ENCODE measurements at places on chromosomes 2 and 18. TPM values are rescaled to one million over a fixed set of nuclear protein-coding genes. Genes with fewer than 3 reads are reported as not detected.
A peak's percentile ranks its signal among the peaks of the same experiment; 100 is the strongest.

- DNase-seq: no peak
- H3K27ac ChIP-seq: peak overlapping the region; percentile 24
- H3K27me3 ChIP-seq: no peaks in the 10 kb centered on the region
- H3K4me1 ChIP-seq: no peaks in the 10 kb centered on the region
- no peak overlapping the region for H3K4me3 ChIP-seq
- no peaks in the 10 kb centered on the region for H3K36me3 ChIP-seq
Measured at GRCh38 chr18:45110577-45111501, 430.2 kb downstream of the SETBP1 start.

DNA sequence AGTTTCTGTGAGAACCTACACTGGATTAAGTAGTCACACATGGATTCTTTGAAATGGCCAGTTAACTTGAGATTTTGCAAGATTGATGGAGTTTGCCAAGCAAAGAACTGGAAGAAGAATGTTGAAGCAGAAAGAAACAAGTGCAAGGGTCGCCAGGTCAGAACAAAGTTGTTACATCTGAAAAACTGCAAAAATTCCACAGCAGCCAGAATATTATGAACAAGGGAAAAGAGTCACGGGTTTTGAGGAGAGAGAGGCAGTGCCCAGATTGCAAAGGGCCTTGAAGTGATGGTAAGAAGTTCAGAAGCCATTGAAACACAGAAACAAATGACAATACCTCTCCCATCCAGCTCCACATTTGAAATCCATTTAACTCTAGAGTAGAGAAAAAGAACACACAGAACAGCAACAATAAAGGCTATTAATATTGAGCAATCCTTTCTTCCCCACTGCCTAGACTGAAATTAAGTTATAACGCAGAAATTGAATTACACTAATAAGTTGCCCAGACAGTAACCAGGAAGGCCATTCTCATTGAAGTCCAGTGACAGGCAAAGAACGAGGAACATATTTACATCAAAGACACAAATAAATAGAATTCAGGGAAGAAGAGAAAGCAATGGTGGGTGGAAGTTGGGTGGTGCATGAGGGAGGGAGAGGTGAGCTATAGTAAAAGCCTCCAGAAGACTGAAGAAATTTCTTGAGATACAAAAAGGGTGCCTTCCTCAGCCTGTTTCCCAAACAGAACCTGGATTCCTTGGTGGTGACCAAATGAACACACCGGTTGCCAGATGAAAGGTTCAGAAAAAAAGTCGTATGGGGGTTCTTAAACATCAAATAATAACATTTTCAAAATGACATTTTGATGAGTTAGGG is 80.6 kb downstream of the ARHGAP15 start:
- H3K4me1 ChIP-seq: no peaks in the 10 kb centered on the region
- no peaks in the 10 kb centered on the region for H3K36me3 ChIP-seq
- no peak overlapping the region for H3K27ac ChIP-seq
- H3K4me3 ChIP-seq: no peak overlapping the region

DNA sequence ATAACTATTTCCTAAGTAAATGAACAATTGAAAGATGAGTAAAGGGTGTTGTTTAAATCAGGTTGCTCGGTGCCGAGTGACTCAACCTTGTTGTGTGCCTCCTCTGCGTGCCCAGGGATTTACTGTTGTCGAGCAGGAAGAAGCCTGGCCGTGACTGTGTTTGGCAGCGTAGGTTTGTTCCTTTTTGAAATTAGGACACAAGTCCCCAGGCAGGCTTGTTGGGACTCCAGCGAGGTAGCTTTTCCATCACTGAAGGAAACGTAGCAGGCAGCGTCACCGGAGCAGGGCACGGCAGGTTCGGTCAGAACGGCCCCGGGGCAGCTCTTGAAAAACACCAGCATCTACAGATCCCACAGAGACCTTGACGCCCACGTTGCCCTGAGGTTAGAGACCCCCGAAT is 48.6 kb downstream of the TMEM18 start:
- H3K36me3 ChIP-seq: no peaks in the 10 kb centered on the region
- no peaks in the 10 kb centered on the region for H3K4me1 ChIP-seq
- DNase-seq: no peak
- H3K4me3 ChIP-seq: no peak overlapping the region
- no peaks in the 10 kb centered on the region for H3K27me3 ChIP-seq

DNA sequence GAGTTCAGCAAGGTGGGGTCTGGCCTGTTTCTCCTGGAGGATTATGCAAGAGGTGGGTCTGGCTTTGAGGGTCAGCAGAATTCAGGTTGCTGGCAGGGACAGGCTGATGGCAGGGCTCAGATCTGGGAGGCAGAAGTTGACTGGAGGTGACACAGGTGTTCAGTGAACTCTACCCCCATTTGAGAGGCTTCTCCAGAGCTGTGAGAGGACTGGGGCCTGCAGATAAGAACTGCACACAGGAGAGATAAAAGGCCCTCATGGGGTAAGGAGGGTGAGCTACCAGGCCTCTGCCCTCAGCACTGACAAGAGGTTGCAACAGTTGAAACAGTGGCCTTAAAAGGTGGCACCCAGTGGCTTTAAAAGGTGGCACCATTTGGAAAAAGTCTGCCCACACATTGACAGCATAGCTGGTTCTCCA is 13.1 kb downstream of the MOCOS start:
- no peaks in the 10 kb centered on the region for H3K27me3 ChIP-seq
- no peak for DNase-seq
- no peaks in the 10 kb centered on the region for H3K36me3 ChIP-seq
- no peak overlapping the region for H3K27ac ChIP-seq

DNA sequence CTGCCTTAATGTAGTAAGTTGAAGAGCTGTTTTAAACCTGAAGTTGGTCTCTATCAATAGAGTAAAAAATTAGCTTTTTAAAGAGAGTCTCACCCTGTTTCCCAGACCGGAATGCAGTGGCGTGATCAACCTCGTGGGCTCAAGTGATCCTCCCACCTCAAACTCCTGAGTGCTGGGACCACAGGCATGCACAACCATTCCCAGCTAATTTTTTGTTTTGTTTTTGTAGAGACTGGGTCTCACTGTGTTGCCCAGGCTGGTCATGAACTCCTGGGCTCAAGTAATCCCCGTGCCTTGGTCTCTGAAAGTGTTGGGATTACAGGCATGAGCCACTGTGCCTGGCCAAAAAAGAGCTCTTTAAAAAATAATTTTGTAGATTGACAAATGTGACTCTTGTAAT is 40.3 kb downstream of the CRIM1 start:
- no peaks in the 10 kb centered on the region for H3K27me3 ChIP-seq
- H3K4me3 ChIP-seq: no peak overlapping the region
- peaks cover 9% of the 10 kb centered on the region for H3K4me1 ChIP-seq
- H3K36me3 ChIP-seq: no peaks in the 10 kb centered on the region

DNA sequence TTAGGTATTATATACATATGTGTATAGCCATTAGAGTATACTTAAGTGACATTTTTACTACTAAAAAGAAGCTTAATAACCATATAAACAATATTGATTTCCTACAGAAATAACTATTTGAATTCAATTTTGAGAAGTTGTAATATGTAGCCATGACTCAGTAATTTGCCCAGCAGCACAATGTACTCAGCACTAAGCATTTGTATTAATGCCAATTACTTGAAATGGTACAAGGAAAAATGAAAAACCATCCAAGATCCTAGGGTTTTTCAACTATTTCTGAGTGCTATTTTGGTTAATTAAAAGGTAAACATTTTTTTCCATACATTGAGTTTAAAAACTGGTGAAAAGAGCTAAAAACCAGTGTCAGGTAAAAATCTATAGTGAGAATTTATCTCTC is 324.0 kb downstream of the KCNJ3 start:
- no peak overlapping the region for H3K4me3 ChIP-seq
- no peaks in the 10 kb centered on the region for H3K36me3 ChIP-seq
- no peaks in the 10 kb centered on the region for H3K27me3 ChIP-seq
- DNase-seq: no peak
- no peak overlapping the region for H3K27ac ChIP-seq

GRCh38 chr2:190407662-190408537 is at the start of gene MFSD6:
Gene MFSD6, plus strand, starts transcription at chr2:190408355. Its CDS starts 27,675 bp downstream, at chr2:190436030.
- peak within 1 kb of the TSS; percentile 92 for H3K27ac ChIP-seq
- H3K27me3 ChIP-seq: no peaks in the 10 kb centered on the region
- no peaks in the 10 kb centered on the region for H3K36me3 ChIP-seq
- peak; percentile 87 for DNase-seq

DNA sequence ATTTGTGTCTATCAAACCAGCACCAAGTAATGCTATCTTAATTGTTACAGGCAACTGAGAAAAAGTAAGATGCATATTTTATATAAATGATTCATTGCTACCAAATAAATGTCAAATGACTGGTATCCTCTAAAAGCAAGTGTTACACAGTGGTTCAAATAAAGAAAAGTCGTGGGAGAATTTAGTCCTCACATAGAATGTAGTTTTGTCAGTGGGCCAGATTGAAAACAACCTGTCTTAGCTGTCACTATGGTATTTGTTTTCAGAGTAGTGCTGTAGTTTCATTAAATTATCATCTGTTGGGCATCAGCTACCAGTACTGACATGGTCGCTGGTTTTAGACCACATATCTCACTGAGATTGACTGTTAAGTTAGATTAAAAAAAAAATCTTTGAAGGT is 10.2 kb upstream of the EIF2AK3 start:
- H3K27ac ChIP-seq: no peak overlapping the region
- no peaks in the 10 kb centered on the region for H3K4me1 ChIP-seq

- H3K27ac ChIP-seq: no peak overlapping the region
- no peaks in the 10 kb centered on the region for H3K27me3 ChIP-seq
- peak; percentile 67 for DNase-seq
Measured at GRCh38 chr2:56191617-56192016, 7.8 kb downstream of the CCDC85A start.

DNA sequence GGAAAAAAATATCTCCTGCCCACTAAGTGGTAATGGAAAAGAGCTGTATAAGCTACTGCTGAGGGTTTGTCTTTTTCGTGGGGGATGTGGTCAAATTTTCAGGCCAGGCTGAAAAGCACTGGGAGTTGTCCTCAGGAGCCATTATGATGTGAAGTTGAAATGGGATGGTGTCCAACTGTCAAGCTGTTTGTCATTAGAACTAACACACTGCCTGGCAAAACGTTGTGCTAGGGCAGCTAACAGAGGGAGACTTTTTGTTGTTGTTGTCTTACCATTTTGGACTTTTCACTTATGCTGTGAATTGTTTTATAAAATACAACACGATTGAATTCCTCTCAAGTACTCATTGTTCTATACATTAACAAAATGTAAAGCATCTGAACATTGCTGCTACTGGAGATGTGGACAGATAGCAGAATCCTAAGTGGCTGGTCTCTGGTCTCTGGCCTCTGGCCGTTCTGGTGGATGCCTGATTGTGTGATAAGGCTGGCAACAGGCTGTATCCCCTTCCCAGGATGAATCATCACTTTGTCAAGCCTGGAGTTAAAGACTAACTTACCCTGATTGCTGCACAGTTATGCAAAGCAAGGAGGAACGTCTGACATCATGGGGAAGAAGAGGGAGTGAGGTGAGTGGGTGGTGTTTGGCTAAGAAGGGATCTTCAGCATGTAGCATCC is 2.3 kb downstream of the MYO1B start:
- peaks cover 5% of the 10 kb centered on the region for H3K4me1 ChIP-seq
- no peaks in the 10 kb centered on the region for H3K27me3 ChIP-seq
- no peak overlapping the region for H3K4me3 ChIP-seq
- H3K36me3 ChIP-seq: no peaks in the 10 kb centered on the region
- H3K27ac ChIP-seq: peak overlapping the region; percentile 85

GRCh38 chr18:33232318-33232626 is 208.2 kb downstream of the CCDC178 start:
- H3K36me3 ChIP-seq: no peaks in the 10 kb centered on the region
- DNase-seq: no peak
- no peaks in the 10 kb centered on the region for H3K4me1 ChIP-seq
- no peak overlapping the region for H3K27ac ChIP-seq

GRCh38 chr2:85089585-85089984 is 43.6 kb upstream of the TCF7L1 start:
- H3K27ac ChIP-seq: no peak overlapping the region
- H3K4me1 ChIP-seq: no peaks in the 10 kb centered on the region
- no peak overlapping the region for H3K4me3 ChIP-seq
- no peaks in the 10 kb centered on the region for H3K36me3 ChIP-seq
- peak; percentile 51 for DNase-seq

GRCh38 chr2:159736048-159736447 is 23.7 kb downstream of the MARCHF7 start:
- DNase-seq: no peak
- H3K36me3 ChIP-seq: peaks cover 84% of the 10 kb centered on the region
- no peak overlapping the region for H3K4me3 ChIP-seq
- H3K4me1 ChIP-seq: no peaks in the 10 kb centered on the region
- H3K27me3 ChIP-seq: no peaks in the 10 kb centered on the region

GRCh38 chr2:214096208-214096715 is 314.6 kb upstream of the VWC2L start:
- H3K27ac ChIP-seq: no peak overlapping the region
- H3K36me3 ChIP-seq: no peaks in the 10 kb centered on the region
- H3K27me3 ChIP-seq: no peaks in the 10 kb centered on the region
- no peak overlapping the region for H3K4me3 ChIP-seq
- H3K4me1 ChIP-seq: no peaks in the 10 kb centered on the region

GRCh38 chr2:55301277-55301676 is 32.2 kb upstream of the MTIF2 start:
- H3K36me3 ChIP-seq: peaks cover 6% of the 10 kb centered on the region
- no peaks in the 10 kb centered on the region for H3K27me3 ChIP-seq
- no peak for DNase-seq
- H3K27ac ChIP-seq: no peak overlapping the region
- no peaks in the 10 kb centered on the region for H3K4me1 ChIP-seq

- H3K36me3 ChIP-seq: no peaks in the 10 kb centered on the region
- H3K27ac ChIP-seq: no peak overlapping the region
- H3K27me3 ChIP-seq: no peaks in the 10 kb centered on the region
- peaks cover 69% of the 10 kb centered on the region for H3K4me1 ChIP-seq
Measured at GRCh38 chr2:62785216-62785615, 79.7 kb downstream of the EHBP1 start.

DNA sequence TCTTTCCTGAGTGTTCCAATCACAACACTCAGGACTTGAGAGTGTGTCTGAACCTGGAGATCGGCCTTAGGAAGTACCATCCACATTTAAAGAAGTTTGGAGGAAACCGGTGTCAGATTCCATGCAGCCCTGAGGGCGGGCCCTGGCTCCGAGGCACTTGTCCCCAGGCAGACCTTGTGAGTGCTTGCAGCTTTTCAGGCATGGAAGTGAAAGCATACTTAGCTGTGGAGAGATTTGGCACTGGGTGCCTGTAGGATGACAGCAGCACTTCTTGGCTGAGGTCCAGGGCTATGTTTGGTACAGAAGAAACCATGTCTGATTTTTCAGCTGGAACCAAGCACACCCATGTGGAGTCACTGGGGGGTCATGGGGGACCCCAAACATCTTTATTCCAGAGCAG is 230.8 kb downstream of the SEPTIN10 start:
- no peak overlapping the region for H3K4me3 ChIP-seq
- no peak overlapping the region for H3K27ac ChIP-seq
- DNase-seq: peak; percentile 51

The CKAP2L gene
- polyA plus RNA-seq: 1.1 TPM

The C2orf15 gene
- polyA plus RNA-seq: 3.4 TPM

The KLHL14 gene
- not detected for polyA plus RNA-seq

The ACOXL gene
- 0.25 TPM for polyA plus RNA-seq

The NT5DC4 gene
- not detected for polyA plus RNA-seq

The RAB12 gene
- polyA plus RNA-seq: 19.1 TPM

The LYG2 gene
- not detected for polyA plus RNA-seq

The SLC20A1 gene
- polyA plus RNA-seq: 11.3 TPM

The GAREM2 gene
- polyA plus RNA-seq: 0.87 TPM

Data from stomach (tissue), 19 donors.